ENCODE measurements at places on chromosomes 1 and 21. TPM values are rescaled to one million over a fixed set of nuclear protein-coding genes. Genes with fewer than 3 reads are reported as not detected.

- DNase-seq = no peak
Observed at GRCh38 chr1:211677659-211678058, 2.2 kb upstream of the NEK2 start.

Gene ILDR2
- total RNA-seq = 2.4 TPM

Gene CFHR5
- not detected for total RNA-seq

Gene TACSTD2
- total RNA-seq = 1.4 TPM

Gene SPATC1L
- total RNA-seq = 30.7 TPM

DNA sequence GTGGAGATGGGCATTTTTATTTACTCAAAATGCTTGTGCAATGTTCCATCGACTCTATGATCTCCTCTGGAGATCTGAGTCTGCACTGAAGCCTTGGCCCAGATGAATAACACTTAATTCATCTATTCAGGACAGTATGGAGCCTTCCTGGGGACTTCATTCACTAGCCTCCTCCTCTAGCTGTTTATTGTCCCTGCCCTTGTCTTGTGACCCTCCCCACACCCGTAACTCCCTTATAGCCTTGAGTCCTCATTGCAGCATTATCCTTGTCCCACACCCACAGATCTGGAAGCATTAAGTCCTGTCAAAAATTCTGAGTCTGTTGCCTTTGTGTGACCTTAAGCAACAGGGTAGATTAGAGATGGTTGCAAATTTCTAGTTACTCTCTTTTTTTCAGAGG lies 138.3 kb upstream of the LMO4 start:
- no peak for DNase-seq

DNA sequence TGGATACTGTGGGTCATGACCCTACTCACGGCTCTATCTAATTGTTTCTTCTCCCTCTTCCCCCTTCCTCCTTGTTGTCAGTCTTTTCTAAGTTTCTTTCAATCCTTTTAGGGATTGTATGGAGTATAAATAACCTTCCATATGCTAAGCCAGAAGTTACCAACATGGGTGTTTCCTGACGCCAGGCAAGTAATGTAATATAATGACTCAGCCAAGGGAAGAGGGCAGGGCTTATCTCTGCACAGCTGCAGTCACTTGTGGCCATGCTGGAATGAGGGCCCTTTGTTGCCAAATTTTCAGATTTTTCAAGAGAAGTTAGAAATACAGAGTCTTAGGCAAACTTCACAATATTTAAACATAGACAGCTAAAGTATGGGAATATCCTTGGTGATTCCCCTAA lies 194.6 kb downstream of the ST6GALNAC3 start:
- no peak for DNase-seq

GRCh38 chr1:89633248-89633799 lies 404 bp downstream of the LRRC8C start:
- peak; percentile 62 for DNase-seq

DNA sequence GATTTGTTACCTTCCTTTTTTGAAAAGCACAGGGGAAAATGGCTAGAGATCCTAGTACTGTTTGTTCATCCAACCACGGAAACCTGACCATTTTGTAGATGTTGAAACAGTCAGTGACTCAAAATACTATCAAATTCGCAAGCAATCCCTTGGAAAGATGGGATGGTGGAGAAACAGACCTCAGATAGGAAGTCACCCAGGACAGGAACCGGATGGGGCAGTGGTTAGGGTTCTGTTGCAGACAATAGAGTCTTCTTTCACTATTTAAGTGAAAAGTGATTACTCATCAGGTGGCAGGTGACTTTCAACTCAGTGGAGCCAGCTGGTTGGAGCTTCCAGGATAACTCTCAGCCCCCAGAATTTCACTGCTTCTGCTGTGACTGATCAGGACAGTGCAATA lies 17.0 kb downstream of the LHX4 start:
- DNase-seq = no peak

GRCh38 chr1:106620521-106620954 lies 435.9 kb upstream of the PRMT6 start:
- DNase-seq = no peak

DNA sequence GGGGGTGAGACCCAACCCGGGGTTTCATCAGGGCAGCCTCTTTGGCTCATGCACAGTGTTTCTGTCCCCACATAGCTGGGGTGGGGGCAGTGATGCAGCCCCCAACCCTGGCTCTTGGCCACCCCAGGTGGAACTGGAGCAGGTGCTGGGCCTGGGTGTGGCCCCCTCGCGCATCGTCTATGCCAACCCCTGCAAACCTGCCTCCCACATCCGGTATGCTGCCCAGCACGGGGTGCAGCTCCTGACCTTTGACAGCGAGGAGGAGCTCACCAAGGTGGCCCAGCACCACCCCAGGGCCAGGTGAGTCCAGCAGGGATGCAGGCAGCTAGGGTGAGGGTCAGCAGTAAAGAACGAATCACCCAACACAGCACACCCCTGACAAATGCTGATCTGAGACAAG lies 72.3 kb upstream of the TINAGL1 start:
- DNase-seq = no peak

GRCh38 chr1:183414365-183414764 lies 3.8 kb downstream of the NMNAT2 start:
- DNase-seq = no peak

Gene XPR1
- 34.0 TPM for total RNA-seq

GRCh38 chr1:12230549-12231275 lies 882 bp downstream of the VPS13D start:
- DNase-seq = peak; percentile 56

- no peak for DNase-seq
Observed at GRCh38 chr1:239418681-239419080, 32.3 kb downstream of the CHRM3 start.
